ENCODE measurements at places on chromosomes 7 and 10.

- DNase-seq: no peak
Measured at GRCh38 chr7:102305414-102306268, 19.0 kb downstream of the SH2B2 start.

- no peak for DNase-seq
Measured at GRCh38 chr7:71303566-71303965, 171.6 kb downstream of the GALNT17 start.

DNA sequence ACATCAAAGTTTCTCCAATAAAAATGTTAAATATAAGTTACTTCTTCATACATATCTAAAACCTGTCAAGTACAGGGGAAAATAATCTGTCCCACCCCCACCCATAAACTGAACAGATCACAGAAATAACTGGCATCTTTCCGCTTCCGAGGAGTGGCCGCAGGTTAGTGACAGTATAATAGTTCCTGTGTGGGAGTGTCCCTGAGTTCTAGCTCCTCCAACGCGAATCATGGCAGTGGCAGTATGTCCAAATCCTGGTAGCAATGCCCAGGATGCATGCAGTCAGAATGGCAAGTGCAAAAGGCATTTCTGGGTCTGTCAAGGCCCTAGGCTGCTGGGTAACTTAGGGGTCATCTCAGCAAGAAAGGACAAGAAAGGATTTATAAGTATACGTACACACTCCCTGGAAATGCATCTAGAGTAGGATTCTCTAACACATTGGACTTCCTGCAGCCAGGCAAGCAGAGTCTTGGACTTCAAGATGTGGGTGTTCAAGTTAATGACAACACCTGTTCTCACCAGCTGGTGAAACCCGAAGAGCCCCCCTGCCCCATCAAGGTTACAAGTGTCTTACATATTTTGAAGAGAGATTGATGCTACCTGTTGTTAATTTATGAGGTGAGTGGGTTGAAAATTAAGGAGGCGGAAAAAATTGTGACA lies 94.4 kb upstream of the COL1A2 start:
- no peak for DNase-seq

DNA sequence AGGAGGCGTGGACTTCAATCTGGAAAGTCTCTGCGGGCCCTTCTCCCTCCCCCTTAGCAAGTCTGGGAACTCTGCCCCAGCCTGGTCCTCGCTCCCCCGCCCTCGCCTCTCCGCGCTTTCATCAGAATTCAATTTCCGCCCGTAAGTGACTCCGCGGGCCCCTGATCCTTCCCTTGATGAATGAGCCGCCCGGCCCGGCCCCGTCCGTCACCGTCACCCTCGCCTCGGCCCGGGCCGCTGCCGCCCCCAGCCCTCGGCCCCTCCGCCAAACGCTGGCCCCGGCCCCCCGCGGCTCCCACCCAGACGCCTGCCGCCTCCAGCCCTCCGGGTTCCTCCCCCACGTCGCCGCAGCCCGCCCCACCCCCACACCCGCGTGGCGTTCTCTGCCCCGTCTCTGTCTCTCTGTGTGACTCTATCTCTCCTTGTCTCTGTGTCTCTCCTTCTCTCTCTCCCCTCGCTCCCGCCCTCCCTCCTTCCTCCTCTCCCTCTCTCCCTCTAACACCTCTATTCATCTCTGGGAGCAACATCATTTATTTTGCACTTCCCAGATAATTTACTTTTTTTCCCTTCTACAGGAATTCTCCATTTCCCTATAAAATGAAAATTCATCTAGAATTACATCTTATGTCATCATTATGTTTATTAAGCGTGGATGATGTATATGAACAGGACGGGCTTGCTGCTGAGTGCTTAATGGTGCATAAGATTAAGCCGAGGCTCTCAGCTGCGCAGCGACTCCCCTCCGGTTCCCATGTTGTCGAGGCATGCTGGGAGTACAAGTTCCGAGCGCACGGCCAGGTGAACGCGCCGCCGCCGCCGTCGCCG lies 91.2 kb upstream of the PAX2 start:
- DNase-seq: no peak

DNA sequence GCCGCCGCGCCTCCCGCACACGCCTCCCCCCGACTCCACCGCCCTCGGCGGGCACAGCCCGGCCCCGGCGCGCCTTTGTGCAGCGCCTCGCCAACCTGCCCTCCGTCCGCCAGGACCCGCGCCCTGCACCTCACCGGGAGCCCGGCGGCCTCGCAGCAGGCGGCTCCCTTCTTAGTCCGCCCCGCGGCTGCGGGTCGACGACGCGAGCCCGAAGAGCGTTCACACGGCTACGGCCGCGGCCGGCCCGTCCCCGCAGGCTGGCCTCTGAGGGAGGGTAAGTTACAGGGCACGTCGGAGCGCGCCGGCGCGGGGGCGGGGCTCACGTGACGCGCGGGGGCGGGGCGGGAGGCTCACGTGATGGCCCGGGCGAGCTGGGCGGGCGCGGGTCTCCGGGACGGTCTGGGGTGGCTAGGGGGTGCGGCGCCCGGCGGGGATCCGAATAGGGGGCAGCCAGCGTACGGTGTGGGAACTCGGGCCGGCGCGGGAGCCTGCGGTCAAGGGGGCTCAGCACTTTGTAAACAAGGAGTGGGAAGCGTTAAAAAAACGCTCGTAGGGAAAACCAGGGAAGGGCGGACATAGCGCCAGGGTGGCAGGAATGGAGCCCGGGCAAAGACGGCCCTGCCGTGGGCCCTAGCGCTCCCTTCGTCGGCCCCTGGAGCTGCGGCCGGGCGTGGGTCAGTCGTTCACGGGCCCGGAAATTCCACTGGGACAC lies at the start of gene ARHGAP12:
Gene ARHGAP12, minus strand, starts transcription at position 283 of the 712 bp plus-strand sequence. CDS start 19,976 bp downstream, outside the sequence.
- DNase-seq: peak; percentile 77
